Stimulated activated CD4-positive, alpha-beta T cell treated with anti-CD3 and anti-CD28 coated beads, Interleukin-4, amount 100 ng/mL, for 1 hour (primary cell): ENCODE measurements at places on chromosomes 11 and 22.

GRCh38 chr22:23072077-23072910, 2.0 kb downstream of the GNAZ start:
- no peak for DNase-seq

GRCh38 chr11:94882931-94883330, 90.4 kb downstream of the CWC15 start:
- DNase-seq, result no peak

- no peak for DNase-seq
Observed at GRCh38 chr22:17250380-17251082, 31.3 kb upstream of the ADA2 start.

- DNase-seq, result no peak
Observed at GRCh38 chr22:29539105-29539504, 14.5 kb downstream of the THOC5 start.

DNA sequence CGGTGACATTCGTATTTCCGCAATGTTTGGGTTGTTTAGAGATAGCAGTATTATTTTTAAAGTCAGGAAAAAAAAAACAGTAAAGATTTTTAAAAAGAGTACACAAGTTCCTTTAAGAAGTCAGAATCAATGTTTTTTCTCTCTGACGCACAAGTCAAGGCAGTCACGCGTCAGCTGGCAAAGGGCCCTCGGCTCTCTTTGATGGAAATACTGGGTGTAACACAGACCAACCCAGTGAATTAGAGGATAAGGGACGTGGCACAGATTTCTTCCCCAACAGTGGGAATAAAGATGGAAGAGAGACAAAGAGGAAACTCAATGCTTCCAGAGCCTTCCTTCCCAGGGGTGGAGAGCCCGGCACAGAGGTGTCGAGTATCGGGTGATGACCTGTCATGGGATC, 13.4 kb downstream of the ASCC2 start:
- no peak for DNase-seq

- no peak for DNase-seq
Observed at GRCh38 chr22:47174671-47175112, 412.2 kb downstream of the TBC1D22A start.

- DNase-seq, result peak; percentile 11
Observed at GRCh38 chr11:19241260-19242178, 774 bp upstream of the E2F8 start.

GRCh38 chr22:47059076-47059475, 296.6 kb downstream of the TBC1D22A start:
- no peak for DNase-seq

GRCh38 chr11:19845626-19846025, 133.0 kb downstream of the NAV2 start:
- no peak for DNase-seq

GRCh38 chr11:61522881-61523280, 14.3 kb downstream of the LRRC10B start:
- DNase-seq, result no peak

DNA sequence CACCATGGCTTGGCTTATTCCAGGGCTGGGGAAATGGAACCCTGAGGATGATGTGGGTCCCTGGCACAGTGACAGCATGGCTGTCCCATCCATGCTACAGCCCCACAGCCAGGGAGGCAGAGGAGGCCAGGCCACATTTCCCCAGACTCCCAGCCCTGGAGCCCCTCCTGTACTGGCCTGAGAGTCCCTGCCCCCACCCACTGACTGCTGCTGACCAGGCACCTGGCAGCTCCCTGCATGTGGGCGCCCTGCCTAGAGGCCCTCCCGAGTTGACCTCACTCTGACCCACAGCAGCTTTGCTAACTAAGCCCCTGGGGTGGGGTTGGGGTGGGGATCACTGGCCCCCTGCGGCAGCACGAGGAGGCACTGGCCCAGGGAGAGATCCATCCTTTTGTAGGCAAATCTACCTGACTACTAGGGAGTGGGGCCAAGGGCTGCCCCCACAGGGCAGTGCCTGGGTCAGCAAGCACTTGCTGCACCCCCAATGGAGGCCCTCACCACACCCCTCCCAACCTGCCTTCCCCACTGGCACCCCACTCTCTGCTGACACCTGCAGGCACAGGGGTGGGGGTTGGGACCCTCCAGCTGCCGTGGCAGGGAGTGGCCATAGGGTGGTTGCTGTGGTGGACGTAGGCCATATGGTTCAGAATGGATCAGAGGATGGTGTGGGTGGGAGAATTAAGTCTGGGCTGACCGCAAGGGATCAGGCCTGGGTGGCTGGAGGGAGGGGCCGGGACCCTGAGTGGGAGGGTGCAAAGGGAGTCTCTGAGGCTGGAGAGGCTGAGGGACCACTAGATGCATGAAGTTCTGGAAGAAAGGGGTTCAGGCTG, 17.4 kb downstream of the ARVCF start:
- DNase-seq, result no peak

GRCh38 chr22:30244066-30244465, 2.5 kb downstream of the LIF start:
- no peak for DNase-seq

DNA sequence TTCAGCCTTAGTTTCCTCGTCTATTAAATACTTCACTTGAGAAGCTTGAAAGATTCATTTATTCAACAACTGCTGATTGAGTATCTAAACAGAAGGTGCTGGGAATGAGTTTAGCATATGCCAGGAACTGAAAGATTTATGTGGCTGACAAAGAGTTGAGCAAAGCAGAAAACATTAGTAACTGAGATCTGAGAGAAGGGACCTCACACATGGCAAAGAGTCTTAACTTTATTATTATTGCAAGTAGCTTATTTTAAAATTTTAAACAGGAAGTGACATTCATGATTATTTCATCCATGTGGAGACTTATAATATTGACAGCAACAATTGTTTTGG, 133.6 kb downstream of the CASP12 start:
- no peak for DNase-seq

DNA sequence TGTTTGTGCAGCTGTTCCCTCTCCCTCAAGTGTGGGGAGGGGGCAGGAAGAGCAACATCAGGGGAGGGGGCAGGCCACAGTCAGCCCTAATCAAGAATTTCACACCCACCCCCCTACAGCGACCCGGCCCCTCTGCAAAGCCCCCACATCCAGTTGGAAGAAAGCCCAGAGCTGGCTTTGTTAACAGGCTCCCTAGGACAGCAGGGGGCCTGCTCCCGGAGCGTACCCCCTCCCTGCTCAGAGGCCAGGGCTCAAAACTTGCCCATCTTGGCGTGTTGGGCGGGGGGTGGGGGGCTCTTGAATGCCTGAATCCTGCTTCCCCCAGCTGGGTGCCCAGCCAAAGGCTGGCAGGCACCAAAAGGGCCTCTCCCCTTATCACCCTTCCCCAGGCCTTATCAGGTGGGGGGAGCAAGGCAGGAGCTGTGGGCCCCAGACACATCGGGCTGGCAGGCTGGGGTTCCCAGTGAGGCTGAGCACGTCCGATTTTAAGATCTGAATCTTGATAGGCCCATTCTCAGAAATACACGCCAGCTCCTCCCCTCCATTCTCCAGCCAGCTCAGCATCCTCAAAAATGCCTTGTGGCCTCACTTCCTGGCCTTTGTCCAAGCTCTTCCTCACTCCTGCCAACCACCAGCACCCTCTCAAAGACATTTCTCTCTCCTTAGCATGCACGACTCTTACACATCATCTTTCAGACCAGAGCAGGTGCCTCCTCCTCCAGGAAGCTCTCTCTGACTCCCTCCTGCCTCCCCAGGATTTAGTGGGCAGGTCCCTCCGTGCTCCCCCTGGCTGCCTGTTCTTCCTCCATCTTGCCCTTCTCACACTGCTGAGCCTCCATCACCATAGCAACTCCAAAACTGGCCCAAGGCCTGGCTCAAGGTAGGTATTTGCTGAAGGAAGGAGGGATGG, 384.8 kb downstream of the MN1 start:
- no peak for DNase-seq

GRCh38 chr11:34564807-34565241, 51.2 kb upstream of the ELF5 start:
- DNase-seq, result no peak

- no peak for DNase-seq
Observed at GRCh38 chr11:131253142-131253655, 117.2 kb upstream of the NTM start.

- DNase-seq, result no peak
Observed at GRCh38 chr22:26985931-26986782, 328.8 kb downstream of the MIAT start.

DNA sequence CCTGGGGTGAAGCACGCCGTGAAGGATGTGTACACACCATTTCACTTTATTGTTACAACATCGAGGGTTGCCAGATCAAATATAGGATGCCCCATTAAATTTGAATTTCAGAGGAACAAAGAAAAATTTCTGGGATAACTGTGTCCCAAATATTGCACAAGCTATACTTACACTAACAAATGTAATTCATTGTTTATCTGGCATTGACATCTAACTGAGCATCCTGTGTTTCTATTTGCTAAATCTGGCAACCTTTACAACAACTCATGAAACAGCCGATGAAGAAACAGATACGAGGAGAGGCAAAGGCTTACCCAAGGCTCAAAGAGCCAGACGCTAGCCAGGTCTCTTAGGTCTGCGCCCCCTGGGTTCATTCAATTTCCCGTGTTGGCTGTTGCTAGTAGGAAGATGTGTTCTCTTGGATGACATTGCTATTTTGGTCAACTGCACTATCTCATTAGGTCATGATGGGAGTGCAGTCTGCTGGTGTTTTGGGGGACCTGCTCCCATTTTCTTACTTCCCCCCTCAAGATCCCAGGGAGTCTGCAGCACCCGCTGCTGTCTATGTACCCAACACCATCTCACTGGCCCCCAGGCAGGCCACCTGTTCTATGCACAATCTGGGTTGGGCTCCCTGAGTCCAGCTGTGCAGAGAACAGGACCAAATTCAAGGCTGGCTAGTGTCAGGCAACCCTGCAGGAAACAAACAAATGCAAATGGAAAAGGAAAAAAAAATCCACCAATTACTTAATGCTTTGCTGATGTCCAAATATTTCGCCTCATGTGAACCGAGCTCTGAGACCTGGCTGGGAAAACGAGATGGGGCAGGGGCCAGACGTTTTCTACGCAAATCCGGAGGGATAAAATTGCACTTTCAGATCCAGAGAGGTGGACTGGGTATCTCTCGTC, 560.9 kb downstream of the MIAT start:
- no peak for DNase-seq

DNA sequence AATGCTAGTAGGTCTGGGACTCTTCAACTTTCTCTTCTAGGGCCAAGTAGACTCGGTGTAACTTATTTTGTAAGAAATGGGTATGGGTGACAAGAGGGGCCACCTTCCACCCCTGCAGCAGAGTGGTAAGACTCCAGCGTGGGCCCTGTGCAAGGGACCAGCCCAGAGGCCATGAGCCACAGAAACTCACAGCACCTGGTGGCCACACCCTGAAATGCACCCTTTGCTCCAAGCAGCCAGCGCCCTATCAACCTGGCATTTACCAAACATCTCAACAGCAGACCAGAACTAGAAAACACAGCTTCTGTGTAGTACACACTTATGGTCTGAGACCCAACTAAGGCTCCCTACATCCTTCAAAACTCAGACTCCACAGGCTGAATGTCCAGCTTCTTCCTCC, 5.7 kb downstream of the CDCA5 start:
- DNase-seq, result peak; percentile 75

GRCh38 chr11:129386795-129387397, 11.2 kb downstream of the BARX2 start:
- no peak for DNase-seq

DNA sequence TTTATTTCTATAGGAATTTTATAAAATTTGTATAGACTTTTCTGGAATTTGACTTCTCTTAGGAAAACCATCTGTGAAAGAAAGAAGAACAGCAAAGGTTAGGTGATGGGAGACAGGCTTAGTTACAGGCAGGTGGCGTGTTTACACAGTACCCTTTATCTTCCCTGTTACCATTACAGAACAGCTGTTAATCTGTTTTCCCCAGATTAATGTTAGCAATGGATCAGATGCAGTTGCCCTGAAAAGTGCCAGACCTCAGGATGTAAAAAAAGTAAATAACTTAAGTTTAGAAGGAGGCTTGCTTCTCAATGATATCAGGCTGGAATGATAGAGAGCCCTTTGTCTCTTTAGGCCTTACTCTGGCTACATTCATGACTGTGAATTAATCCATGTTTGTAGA, 1186.5 kb upstream of the TENM4 start:
- no peak for DNase-seq

GRCh38 chr11:87022254-87022653, 15.5 kb upstream of the TMEM135 start:
- no peak for DNase-seq

- DNase-seq, result no peak
Observed at GRCh38 chr11:88341522-88342251, 4.2 kb upstream of the CTSC start.

DNA sequence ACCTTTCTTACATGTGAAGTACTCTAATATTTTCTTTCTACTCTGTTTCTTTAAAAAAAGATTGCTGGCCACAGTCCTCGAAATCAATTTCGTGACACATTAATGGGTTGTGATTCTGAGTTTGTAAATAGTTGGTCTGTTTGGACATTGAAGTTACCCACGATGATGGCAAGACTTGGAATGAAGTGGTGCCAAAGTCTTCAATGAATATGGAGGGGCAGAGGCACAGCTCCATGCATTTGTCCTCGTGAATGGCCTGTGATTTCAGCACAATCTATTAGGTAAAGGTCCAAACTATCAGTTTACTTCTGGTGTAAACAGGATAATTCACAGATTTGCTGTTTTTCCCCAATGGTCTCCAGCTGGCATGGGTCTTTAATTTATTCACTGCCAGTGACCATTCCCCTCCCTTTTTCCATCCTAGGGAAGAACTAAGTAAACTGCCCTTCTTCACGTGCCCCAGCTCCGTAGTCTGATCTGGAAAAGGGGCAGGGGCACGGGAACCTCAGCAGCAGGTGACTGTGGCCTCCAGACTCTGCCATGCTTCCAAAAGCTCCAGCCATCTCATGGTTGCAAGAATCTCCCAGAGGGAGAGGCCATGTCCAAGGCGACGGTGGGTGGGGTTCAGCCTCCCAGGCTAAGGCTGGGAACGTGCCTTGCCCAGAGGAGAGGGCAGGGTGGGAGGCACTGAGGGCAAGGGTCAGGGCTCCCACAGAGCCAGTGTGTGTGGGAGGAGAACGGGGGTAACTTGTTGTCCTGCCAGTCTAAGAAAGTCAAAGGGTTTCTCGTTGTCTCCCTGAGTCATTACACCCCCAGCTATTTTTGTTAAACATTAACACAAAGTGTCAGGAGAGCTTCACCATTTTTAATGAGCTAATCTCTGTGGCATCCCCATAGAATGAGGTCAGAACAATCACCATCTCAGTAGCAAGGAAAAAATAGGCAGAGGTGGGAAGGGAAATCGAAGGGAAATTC, 16.9 kb upstream of the PEX26 start:
- DNase-seq, result no peak

- DNase-seq, result no peak
Observed at GRCh38 chr11:119432484-119433357, 9.7 kb upstream of the THY1 start.

- DNase-seq, result no peak
Observed at GRCh38 chr11:133015457-133015856, 516.8 kb downstream of the OPCML start.

DNA sequence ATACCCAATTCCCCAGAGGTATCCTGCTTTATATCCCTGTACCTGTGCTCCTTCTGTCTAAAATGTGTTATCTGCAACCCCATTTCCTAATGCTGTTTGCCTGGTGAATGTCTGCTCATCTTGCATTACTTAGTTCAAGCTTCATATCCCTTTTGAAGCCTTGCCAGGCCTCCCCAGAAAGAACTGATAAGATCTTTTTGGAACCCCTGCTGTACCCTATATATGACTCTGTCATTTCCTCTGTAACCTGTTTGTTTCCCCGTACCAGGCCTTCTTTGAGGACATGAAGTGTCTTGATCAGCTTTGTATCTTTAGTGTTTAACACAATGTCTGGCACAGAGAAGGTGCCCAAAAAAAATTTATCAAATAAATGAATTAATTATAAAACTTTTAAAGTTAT, 77.6 kb downstream of the LIF start:
- no peak for DNase-seq

GRCh38 chr22:35629406-35630216, 12.5 kb upstream of the MB start:
- peak; percentile 29 for DNase-seq
